GM23248 (cell line): ENCODE measurements at places on chromosomes 5 and 9.

DNA sequence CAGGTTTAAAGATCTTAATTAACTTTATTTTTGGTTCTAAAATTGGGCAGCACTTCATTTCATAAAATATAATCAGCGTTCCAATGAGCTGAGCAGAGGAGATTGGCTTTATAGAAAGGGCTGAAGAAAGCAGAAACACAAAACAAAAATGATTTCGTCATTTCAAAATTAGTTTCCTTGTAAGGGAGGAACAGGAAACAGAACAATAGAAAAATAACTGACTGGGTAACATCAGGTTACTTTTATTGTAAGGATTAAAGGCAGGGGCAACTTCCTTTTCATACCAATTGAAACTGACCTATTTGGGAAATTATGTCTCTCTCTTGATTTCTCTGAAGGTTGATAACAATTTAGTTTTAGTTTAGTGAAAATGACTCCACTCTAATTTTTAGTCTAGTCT is 157.1 kb downstream of the ATP10B start:
- no peak for DNase-seq

- DNase-seq, result no peak
Observed at GRCh38 chr5:147968855-147969254, 62.5 kb upstream of the C5orf46 start.

DNA sequence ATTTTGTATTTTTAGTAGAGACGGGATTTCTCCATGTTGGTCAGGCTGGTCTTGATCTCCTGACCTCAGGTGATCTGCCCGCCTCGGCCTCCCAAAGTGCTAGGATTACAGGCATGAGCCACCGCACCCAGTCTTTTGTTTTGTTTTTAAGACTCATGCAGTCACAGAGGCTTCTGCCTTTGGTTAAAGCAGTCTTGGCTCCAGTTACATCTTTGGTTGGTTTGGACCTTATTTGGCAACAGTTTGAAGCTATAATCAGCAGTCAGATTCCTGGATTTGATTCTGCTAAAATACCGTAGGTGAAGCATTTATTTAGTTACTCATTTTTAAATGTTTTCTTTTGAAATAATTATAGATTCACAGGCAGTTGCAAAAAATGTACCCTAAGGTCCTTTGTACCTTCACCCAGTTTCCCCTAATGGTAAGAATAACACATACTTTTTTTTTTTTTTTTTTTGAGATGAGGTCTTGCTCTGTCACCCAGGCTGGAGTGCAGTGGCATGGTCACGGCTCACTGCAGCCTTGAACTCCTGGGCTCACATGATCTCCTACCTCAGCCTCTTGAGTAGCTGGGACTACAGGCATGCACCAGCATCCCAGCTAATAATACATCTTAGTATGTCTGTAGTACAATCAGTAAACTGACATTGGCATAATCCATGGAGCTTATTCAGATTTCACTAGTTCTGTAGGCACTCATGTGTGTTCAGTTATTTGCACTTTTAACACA is 15.7 kb downstream of the USP20 start:
- no peak for DNase-seq

GRCh38 chr5:1193591-1193985 is 7.8 kb upstream of the SLC6A19 start:
- DNase-seq, result no peak

- peak; percentile 65 for DNase-seq
Observed at GRCh38 chr5:59506285-59506877, 387.1 kb downstream of the PDE4D start.

- DNase-seq, result peak; percentile 44
Observed at GRCh38 chr9:124040935-124041816, 29.6 kb downstream of the LHX2 start.
